ENCODE measurements at places on chromosomes 4 and X. TPM values are rescaled to one million over a fixed set of nuclear protein-coding genes. Genes with fewer than 3 reads are reported as not detected.

- DNase-seq: no peak
Observed at GRCh38 chr4:1408418-1408817, 2.2 kb upstream of the NKX1-1 start.

NDP gene
- total RNA-seq: 0.41 TPM

RPL36A gene
- 1,088 TPM for total RNA-seq

GRCh38 chr4:163558539-163559044 is 64.1 kb downstream of the TMA16 start:
- DNase-seq: no peak

- DNase-seq: no peak
Observed at GRCh38 chr4:82553020-82553419, 8.8 kb downstream of the TMEM150C start.

GRCh38 chr4:30753316-30753715 is 33.1 kb downstream of the PCDH7 start:
- DNase-seq: no peak

DNA sequence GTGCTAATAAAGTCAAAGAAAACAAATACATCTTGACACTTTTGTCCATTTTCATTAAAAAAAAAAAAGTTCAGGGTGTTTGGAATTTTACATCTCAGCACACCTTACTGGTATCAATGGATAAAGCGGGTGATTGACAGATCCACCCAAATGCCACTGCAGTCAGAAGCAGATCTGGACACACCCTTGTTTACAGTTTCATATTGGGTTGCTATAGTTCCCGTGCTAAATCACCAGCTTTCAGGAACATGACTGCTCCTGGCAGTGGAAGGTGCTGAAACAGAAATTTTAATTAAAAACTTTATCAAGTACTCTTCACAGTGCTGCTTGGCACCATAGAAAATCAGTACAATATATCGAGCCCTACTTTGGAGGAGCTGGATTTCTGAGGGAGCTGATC is 116.3 kb downstream of the STOX2 start:
- no peak for DNase-seq
